ENCODE measurements at places on chromosomes 5 and 9.

DNA sequence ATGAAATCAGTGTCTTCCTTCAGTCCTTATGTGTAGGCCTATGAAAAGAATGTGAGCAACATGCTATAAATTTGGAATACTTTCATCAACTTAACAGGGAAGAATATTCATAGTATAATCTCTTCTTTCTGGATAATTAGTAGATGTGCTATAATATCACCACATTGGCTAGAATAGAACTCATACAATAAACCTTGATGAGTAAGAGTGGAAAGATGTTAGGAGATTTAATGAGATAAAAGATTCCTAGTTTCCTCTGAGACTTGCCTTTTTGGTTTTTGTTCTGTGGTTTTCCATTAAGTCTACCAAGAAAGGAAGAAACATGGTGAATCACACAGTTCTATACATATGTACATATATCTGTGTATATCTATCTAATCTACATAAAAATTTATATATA, 301.8 kb upstream of the PRR16 start:
- H3K27me3 ChIP-seq = no peaks in the 10 kb centered on the region
- DNase-seq = no peak
- H3K27ac ChIP-seq = no peak overlapping the region
- H3K4me1 ChIP-seq = no peaks in the 10 kb centered on the region

- H3K27me3 ChIP-seq = no peaks in the 10 kb centered on the region
- no peak for DNase-seq
- no peak overlapping the region for H3K4me3 ChIP-seq
- no peaks in the 10 kb centered on the region for H3K36me3 ChIP-seq
Measured at GRCh38 chr9:120198027-120198426, 381.9 kb downstream of the CDK5RAP2 start.

GRCh38 chr5:6773342-6774035, 60.3 kb downstream of the TENT4A start:
- no peak for DNase-seq
- no peak overlapping the region for H3K27ac ChIP-seq
- no peaks in the 10 kb centered on the region for H3K27me3 ChIP-seq

DNA sequence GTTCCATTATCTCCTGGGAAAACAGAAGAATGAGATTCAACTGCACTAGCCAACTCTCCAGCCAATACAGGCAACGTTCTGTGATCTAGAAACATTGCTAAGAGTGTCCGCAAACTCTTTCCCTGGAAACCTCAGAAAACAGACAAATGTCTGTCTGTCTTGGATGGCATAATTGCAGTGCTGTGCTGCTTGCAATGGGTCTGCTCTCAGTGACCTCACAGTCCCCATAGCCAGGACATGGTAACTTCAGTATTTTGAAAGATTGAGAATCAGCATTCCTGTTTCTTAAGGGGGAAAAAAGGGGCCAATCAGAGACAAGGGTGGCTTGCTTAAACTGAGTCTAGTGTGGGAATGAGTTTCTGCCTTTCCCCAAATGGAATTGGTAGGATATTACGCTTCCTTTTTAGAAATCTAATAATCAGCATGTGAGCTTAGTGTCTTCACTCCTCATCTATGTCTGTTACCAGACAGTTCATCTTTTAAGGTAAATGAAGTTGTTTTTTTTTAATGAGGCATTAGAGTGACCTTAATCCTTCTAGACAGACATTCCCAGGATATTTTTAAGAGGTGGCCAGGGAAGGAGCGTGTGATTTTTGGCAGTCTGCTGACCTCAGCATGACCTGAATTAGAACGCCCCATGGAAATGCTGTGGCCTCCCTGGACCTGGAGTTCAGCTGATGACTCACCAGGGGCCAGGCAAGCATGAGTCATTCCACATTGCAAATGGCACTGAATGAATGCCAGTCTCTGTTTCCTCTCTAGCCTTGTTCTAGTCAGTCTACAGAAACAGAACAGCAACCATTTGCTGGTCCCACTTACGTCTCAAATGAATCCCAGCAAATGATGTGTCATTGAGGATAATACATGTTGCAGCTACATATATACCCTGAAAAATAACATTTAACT, 210.2 kb upstream of the ACTBL2 start:
- no peaks in the 10 kb centered on the region for H3K36me3 ChIP-seq
- no peaks in the 10 kb centered on the region for H3K4me1 ChIP-seq
- H3K27me3 ChIP-seq = no peaks in the 10 kb centered on the region
- no peak for DNase-seq
- H3K4me3 ChIP-seq = no peak overlapping the region
- H3K27ac ChIP-seq = no peak overlapping the region

- DNase-seq = no peak
- H3K36me3 ChIP-seq = no peaks in the 10 kb centered on the region
- H3K4me1 ChIP-seq = no peaks in the 10 kb centered on the region
Measured at GRCh38 chr5:67241326-67241725, 44.7 kb upstream of the CD180 start.

DNA sequence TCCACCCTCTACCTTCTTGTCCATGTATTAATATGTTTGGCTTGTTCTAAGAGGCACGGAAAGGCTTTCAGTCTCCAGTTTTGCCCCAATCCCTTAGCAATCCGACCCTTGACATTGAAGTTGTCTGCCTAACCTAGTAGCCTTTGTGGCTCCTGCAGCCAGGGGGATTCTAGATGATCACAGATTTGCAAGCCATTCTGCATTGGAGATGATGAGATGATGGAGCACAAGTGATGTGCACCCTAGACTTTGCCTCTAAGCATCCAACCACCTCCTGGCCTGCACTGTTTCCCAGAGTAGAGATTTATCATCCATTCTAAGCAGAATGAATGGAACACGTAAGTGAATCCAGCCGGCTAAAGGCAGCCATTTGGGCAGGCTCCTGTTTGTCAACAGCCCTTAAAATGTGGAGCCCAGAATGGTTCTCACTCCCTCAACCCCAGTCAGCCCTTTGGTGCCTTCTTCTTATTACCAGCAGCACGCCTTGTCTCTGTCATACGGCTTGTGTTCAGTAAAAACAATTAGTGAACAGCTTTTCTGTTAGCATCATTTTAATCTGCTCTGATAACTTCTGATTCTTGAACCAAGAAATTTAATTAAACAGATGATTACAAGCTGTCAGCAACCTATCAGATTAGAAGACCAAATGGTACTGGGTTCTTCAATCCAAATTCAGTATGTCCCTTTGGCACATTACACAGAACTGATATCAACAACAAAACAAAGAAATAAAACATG, 5.7 kb upstream of the TRAF1 start:
- no peak for DNase-seq
- no peaks in the 10 kb centered on the region for H3K27me3 ChIP-seq
- H3K4me3 ChIP-seq = peak overlapping the region; percentile 35
- peaks cover 77% of the 10 kb centered on the region for H3K4me1 ChIP-seq
- H3K36me3 ChIP-seq = no peaks in the 10 kb centered on the region

- no peak overlapping the region for H3K27ac ChIP-seq
- DNase-seq = no peak
- H3K4me3 ChIP-seq = no peak overlapping the region
- H3K36me3 ChIP-seq = no peaks in the 10 kb centered on the region
- no peaks in the 10 kb centered on the region for H3K27me3 ChIP-seq
Measured at GRCh38 chr9:31445960-31446359, 938.5 kb upstream of the ACO1 start.

- no peak overlapping the region for H3K4me3 ChIP-seq
- no peak for DNase-seq
- no peak overlapping the region for H3K27ac ChIP-seq
- H3K27me3 ChIP-seq = no peaks in the 10 kb centered on the region
Measured at GRCh38 chr5:20223451-20223850, 235.5 kb upstream of the CDH18 start.

GRCh38 chr9:98790842-98791607, 5.3 kb downstream of the ANKS6 start:
- DNase-seq = peak; percentile 72
- H3K27me3 ChIP-seq = no peaks in the 10 kb centered on the region
- no peak overlapping the region for H3K4me3 ChIP-seq
- no peaks in the 10 kb centered on the region for H3K36me3 ChIP-seq
- no peak overlapping the region for H3K27ac ChIP-seq

DNA sequence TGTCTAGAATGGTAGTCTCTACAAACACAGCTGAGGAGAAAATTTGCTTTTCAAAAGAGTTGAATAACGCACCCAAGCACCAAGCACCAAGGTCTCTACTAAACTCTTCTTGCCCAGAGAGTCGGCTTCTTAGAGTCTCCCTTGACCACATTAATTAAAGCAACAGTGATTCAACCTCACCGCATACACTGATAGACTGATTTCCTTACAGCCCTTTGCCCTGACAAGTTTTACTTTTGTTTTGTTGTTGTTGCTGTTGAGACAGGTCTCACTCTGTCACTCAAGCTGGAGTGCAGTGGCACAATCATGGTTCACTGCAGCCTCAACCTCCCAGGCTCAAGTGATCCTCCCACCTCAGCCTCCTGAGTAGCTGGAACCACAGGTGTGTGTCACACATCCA, 1035.7 kb upstream of the DMAC1 start:
- no peak for DNase-seq
- H3K27ac ChIP-seq = no peak overlapping the region
- no peaks in the 10 kb centered on the region for H3K36me3 ChIP-seq
- no peaks in the 10 kb centered on the region for H3K27me3 ChIP-seq

- no peak for DNase-seq
- no peak overlapping the region for H3K4me3 ChIP-seq
- no peak overlapping the region for H3K27ac ChIP-seq
- H3K27me3 ChIP-seq = no peaks in the 10 kb centered on the region
- H3K4me1 ChIP-seq = no peaks in the 10 kb centered on the region
- H3K36me3 ChIP-seq = no peaks in the 10 kb centered on the region
Measured at GRCh38 chr9:121750715-121751623, 99.5 kb downstream of the DAB2IP start.

GRCh38 chr9:134010310-134011173, 14.7 kb upstream of the BRD3OS start:
- no peaks in the 10 kb centered on the region for H3K36me3 ChIP-seq
- peaks cover 53% of the 10 kb centered on the region for H3K27me3 ChIP-seq
- H3K27ac ChIP-seq = no peak overlapping the region

DNA sequence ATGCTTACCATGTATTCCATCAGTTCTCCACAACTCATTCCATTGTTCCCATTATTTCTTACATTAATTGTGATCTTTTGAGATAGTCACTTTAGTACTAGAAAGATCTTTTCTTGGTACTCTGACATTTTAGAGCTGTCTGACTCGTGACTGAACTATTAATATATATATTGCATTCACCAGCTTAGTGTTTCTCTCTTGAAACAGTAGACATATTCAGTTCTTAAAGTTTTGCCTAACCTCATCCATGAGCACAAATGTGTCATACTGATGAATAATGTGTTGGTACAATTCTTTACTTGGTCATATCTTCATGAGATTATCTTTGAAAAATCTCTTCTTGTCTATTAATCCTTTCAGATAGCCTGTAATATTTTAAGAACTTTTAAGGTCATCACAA, 74.3 kb downstream of the NLN start:
- no peak overlapping the region for H3K4me3 ChIP-seq
- no peaks in the 10 kb centered on the region for H3K27me3 ChIP-seq
- H3K27ac ChIP-seq = no peak overlapping the region
- H3K36me3 ChIP-seq = no peaks in the 10 kb centered on the region
- H3K4me1 ChIP-seq = no peaks in the 10 kb centered on the region

GRCh38 chr5:69024241-69024651, 69.6 kb upstream of the SLC30A5 start:
- no peaks in the 10 kb centered on the region for H3K4me1 ChIP-seq
- peak; percentile 68 for DNase-seq
- H3K27ac ChIP-seq = no peak overlapping the region
- no peak overlapping the region for H3K4me3 ChIP-seq

All from MM.1S (cell line).